Suprapubic skin (tissue), 4 donors: ENCODE measurements at places on chromosomes 6 and 20. TPM values are rescaled to one million over a fixed set of nuclear protein-coding genes. Genes with fewer than 3 reads are reported as not detected.

DNA sequence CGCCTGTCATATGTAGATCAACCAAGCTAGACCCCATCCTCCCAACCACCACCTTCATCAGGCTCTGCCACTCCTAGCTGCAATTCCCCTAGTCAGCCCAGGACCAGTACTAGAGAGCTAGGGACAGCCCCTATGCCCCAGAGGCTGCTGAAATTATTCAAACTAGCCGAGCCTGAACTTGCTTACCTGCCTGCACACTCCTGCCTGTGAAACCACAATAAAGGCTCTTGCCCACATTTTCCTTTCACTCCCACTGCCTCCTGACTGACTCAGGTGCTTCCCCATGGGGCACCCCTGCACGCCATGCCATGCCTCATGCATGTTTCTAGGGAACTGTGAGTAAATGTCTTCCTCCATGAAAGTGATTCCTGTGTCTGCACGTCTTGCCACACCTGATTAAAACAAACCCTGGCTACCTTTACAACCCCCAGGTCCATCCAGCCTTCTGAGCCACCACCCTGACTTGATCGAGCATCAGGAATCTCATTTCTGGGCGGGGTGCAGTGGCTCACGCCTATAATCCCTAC, 66.5 kb upstream of the IER3 start:
- no peaks in the 10 kb centered on the region for H3K36me3 ChIP-seq
- H3K27ac ChIP-seq: no peak overlapping the region
- no peak overlapping the region for H3K4me3 ChIP-seq
- H3K27me3 ChIP-seq: no peaks in the 10 kb centered on the region
- H3K4me1 ChIP-seq: peaks cover 23% of the 10 kb centered on the region

DNA sequence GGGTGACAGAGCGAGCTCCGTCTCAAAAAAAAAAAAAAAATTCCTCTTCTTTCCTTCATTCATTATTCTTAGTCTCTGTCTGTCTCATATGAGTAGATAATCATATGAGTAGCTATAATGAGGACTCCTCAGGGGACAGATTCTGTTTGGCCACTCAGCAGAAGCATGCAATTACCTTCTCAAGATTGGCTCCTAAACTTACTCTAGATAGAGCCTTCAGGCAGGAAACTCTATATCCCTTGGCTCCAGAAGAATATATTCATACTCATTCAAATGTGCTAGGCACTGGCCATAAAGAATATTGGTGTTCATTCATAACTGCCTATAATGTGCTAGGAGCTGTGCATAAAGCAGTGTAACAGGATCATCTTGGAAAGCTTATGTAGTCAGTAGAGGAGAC, 2.2 kb upstream of the ACAT2 start:
- no peak overlapping the region for H3K27ac ChIP-seq
- DNase-seq: no peak
- peaks cover 32% of the 10 kb centered on the region for H3K36me3 ChIP-seq
- H3K4me1 ChIP-seq: peaks cover 19% of the 10 kb centered on the region
- H3K27me3 ChIP-seq: no peaks in the 10 kb centered on the region

GRCh38 chr6:137390334-137390733, 103.9 kb downstream of the OLIG3 start:
- no peaks in the 10 kb centered on the region for H3K27me3 ChIP-seq
- no peaks in the 10 kb centered on the region for H3K4me1 ChIP-seq
- no peak overlapping the region for H3K4me3 ChIP-seq
- no peak for DNase-seq
- H3K27ac ChIP-seq: no peak overlapping the region
- no peaks in the 10 kb centered on the region for H3K36me3 ChIP-seq

GRCh38 chr6:155382338-155382685, 68.0 kb upstream of the TFB1M start:
- H3K27ac ChIP-seq: no peak overlapping the region
- DNase-seq: no peak
- H3K27me3 ChIP-seq: no peaks in the 10 kb centered on the region
- H3K4me1 ChIP-seq: no peaks in the 10 kb centered on the region

Gene TBC1D20
- total RNA-seq: 66.9 TPM

- H3K4me1 ChIP-seq: peaks cover 40% of the 10 kb centered on the region
- no peaks in the 10 kb centered on the region for H3K36me3 ChIP-seq
- H3K4me3 ChIP-seq: no peak overlapping the region
- no peaks in the 10 kb centered on the region for H3K27me3 ChIP-seq
- H3K27ac ChIP-seq: peak overlapping the region; percentile 80
- DNase-seq: no peak
These were observed 64.3 kb downstream of the EDN1 start for GRCh38 chr6:12354499-12354898.

Gene PTCRA
- total RNA-seq: not detected

GRCh38 chr6:161152527-161152862, 121.4 kb downstream of the AGPAT4 start:
- no peak overlapping the region for H3K27ac ChIP-seq
- no peak for DNase-seq
- no peaks in the 10 kb centered on the region for H3K27me3 ChIP-seq
- no peak overlapping the region for H3K4me3 ChIP-seq
- peaks cover 9% of the 10 kb centered on the region for H3K36me3 ChIP-seq

GRCh38 chr6:162726947-162727321, 632 bp downstream of the PRKN start:
- peak overlapping the region; percentile 69 for H3K4me3 ChIP-seq
- H3K36me3 ChIP-seq: no peaks in the 10 kb centered on the region
- H3K27me3 ChIP-seq: no peaks in the 10 kb centered on the region
- peaks cover 16% of the 10 kb centered on the region for H3K4me1 ChIP-seq

Gene RSPO3
- total RNA-seq: 0.79 TPM

GRCh38 chr6:125812394-125813292, 21.9 kb downstream of the NCOA7 start:
- no peaks in the 10 kb centered on the region for H3K36me3 ChIP-seq
- H3K27ac ChIP-seq: peak overlapping the region; percentile 63
- peaks cover 54% of the 10 kb centered on the region for H3K4me1 ChIP-seq
- H3K4me3 ChIP-seq: no peak overlapping the region

Gene HLA-DRA
- 195 TPM for total RNA-seq
